ENCODE measurements at places on chromosomes 16 and 17.

GRCh38 chr17:41382394-41382793 lies 288 bp upstream of the KRT34 start:
- no peak for DNase-seq

DNA sequence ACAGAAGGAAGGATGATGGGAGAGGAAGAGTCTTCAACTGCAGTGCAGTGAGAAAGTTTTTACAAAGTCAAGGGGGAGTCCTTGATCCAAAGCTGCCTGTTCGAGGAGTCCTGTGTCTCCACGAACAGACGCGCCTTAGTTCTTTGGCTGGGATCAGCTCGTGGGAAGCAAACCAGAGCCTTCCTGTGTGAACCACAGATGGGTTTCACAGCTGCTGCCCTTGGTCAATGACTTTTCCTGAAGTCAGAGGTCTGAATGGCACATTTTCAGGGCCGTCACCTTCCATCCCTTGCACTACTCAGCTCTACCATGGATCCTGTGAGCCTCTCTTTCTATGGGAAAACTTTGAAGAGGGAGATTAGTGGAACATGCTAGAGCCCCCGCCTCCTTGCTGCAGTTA lies 4.2 kb upstream of the SBK1 start:
- no peak for DNase-seq

DNA sequence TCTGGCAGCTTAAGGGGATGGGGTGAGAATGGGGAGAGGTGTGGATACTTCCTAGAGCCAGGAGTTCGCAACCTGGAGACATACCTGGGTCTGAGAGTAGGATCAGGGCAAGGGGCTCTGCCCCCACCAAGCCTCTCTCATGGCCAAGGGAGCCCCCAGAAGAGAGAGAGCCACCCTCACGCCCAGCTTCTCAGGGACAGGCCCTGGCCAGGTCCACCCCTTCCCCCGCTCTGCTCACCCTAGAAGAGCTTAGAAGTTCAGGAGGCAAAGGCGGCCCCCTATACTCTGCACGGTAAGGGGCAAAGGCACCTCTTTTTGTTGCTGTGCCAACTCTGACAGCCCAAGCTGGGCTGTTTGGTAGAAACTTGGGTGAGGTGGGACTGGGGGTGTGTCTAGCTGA lies 69.3 kb upstream of the TMEM97 start:
- no peak for DNase-seq

DNA sequence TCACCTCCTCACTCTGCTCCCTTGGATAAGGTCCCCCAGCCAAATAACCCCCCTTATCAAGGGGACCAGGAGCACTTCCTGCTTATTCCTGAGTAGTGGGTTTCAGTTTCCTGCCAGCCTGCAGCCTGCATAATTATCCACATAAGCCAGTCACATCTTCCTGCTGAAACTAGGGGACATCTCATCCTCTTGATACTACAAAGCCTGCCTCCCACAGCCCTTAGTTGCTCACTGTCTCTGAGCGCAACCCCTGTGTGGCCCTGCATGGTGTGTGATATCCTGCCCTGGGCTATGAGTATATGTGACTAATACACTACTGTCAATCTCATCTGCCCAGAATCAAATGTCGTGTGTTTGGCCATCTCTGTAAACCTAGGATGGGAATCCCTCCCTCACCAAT lies 8.0 kb upstream of the XYLT2 start:
- no peak for DNase-seq

DNA sequence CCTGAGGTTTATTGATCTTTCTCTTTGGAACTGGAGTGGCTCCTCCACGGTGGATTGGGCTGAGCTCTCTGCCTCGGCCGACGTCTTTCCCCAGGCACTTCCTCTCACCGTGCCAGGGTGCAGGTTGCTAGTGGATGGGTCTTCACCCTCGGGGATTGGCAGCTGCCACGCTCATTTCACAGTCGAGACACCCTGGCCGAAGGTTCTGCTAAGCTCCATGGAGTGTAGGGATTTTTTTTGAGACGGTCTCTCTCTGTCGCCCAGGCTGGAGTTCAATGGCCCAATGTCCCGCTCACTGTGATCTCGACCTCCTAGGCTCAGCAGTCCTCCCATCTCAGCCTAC lies 280.8 kb downstream of the SEC14L1 start:
- DNase-seq, result no peak

DNA sequence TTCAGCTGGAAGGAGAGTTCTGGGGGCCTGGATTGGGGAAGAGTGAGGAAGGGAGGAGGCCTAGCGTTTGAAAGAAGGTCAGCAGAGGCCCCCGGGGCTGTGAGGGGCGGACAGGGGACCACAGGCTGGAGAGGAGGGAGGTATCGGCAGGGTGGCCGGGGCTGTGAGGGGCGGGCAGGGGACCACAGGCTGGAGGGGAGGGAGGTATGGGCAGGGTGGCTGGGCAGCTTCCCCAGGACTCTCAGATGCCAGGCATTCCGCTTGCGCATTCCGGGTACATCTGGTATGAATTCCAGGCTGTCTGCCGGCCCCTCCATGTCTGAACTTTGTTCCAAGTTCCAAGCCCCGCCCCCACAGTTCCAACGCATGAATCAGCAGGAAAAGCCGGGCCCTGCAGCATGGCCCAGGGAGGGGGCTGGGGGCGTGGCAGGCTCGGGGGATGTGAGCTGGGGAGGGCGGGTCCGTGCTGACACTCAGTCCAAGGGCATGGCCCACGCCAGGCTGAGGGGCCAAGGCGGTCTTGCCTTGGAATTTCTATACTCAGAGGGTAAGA lies 4.3 kb upstream of the TLCD2 start:
- no peak for DNase-seq

DNA sequence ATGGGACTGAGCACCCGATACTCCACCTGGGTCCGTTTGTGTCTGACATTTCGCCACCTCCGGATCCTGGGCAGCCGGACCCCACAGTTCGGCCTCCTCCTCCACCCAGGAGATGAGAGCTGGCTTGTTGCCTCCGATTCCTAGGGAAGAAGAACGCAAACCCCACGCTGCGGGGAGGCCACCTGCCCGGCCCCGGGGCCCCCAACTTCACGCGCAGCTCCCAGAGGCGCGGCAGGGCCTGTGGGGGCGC lies 542 bp downstream of the ZNF764 start:
- no peak for DNase-seq

GRCh38 chr16:84295203-84295860 lies 654 bp downstream of the WFDC1 start:
- DNase-seq, result no peak

- DNase-seq, result no peak
These were observed 11.3 kb downstream of the RFFL start for GRCh38 chr17:35052241-35052610.

DNA sequence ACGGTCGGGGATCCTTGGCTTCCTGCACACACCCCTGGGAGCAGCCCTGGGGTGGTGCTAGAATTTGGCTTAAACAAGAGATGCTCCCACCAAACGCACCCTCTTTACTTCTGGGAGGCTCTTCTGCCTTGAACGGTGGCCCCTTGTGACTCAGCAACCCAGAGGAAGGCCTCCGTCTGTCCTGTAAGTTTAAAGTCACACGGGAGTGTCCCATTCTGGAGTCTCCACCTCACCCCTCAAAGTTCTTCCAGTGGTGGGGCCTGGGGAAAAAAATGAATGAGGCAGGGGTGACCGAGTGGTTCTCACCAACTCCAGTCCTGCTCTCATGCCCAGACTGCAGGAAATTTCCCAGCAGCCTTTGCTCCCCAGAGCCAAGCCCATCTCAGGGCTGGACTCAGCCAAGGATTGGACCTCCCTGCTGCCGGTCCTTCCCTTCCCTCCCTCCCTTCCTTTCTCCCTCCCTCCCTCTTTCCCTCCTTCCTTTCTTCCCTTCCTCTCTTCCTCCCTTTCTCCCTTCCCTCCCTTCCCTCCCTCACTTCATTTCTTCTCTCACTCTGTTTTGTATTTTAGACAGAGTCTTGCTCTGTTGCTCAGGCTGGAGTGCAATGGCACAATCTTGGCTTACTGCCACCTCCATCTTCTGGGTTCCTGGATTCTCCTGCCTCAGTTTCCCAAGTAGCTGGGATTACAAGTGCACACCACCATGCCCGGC lies 11.4 kb downstream of the ITGAD start:
- DNase-seq, result peak; percentile 35

- DNase-seq, result no peak
These were observed 70.2 kb downstream of the CCDC182 start for GRCh38 chr17:57674894-57675293.

DNA sequence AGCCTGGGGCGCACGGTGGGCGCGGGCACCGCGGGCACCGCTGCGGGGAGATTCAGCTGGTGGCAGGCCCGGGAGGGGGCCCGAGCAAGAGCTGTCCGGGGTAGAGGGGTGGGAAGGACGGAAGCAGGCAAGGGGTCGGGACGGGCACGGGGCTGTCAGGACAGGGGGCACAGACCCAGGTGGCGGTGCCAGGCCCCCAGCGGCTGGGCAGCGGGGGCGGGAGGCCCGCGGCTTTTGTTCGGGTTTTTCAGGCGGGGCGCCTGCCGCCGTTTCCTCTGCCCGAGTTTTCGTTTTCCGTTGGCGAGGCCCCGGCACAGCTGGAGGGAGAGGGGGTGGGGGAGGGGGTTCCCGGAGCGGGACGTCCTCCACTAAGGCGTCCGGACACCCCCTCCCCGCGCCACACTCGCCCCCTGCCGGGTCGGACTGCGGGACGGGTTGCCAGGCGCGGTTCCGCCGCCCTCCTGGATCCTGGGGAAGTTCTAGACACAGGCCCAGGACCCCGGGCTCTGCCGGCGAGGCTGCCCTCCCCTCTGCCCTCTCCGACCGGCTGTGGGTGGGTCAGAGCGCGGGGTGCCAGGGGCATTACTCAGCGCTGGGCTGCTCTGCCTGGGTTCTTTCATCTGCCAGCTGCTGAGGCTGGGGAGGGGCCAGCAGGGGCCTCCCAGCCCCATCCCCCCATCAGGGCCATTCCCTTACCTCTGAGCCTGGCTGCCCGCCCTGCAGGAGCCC lies 543 bp downstream of the ARHGAP23 start:
- DNase-seq, result no peak

- no peak for DNase-seq
These were observed 4.8 kb downstream of the SRCIN1 start for GRCh38 chr17:38600906-38601305.

- DNase-seq, result no peak
These were observed 60.2 kb downstream of the JPH3 start for GRCh38 chr16:87662254-87663204.
